ENCODE measurements at places on chromosomes 13 and 19. TPM values are rescaled to one million over a fixed set of nuclear protein-coding genes. Genes with fewer than 3 reads are reported as not detected.

GRCh38 chr13:43316946-43317353, 293.6 kb downstream of the DNAJC15 start:
- peak; percentile 15 for DNase-seq

DNA sequence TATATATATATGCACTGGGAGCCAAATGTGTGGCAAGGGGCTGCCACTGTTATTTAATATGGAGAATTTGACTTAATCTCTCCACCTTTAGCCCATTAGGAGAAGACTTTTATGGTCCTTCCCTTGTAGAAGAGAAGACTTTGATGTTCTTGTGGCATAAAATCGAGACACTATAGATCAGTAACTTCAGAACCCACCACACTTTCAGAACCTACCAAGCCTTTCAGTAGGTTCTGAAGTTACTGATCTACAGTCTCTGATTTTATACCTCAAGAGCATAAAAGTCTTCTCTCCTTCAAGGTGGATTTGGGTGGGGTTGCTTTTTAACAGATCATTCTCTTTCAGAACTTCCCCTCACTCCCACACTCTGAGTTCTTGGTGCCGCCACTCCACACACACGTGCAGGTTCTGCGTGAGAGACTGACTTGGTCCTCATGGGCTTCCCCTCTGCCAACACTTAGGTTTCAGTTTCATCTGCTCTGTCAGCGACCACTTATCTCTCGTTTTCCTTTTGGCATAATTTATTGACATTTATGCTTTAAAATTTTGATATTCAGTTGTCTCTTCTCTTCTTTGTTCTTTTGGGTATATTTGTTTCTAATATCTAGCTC, 213.4 kb upstream of the PCDH17 start:
- no peak for DNase-seq

DNA sequence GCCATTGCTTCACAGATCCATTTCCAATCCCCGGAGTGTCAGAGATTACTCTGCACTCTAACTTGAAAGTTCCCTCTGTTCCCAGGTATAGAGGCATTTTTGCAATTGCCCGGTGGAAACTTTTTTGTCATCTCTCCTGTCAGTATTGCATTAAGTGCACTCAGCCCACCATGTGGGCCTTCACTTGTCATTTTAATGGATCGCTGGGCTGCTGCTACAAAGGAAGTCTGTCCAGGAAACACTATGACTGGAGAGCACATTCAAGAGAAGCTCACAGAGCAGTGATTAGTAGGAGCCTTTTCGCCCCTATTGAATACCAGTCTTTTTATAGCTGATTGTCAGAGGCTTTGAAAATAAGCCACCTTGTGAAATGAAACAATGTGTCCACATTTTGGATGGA, 180.9 kb downstream of the B3GLCT start:
- no peak for DNase-seq

- no peak for DNase-seq
Observed at GRCh38 chr19:27746691-27747380, 1466.1 kb downstream of the UQCRFS1 start.

DNA sequence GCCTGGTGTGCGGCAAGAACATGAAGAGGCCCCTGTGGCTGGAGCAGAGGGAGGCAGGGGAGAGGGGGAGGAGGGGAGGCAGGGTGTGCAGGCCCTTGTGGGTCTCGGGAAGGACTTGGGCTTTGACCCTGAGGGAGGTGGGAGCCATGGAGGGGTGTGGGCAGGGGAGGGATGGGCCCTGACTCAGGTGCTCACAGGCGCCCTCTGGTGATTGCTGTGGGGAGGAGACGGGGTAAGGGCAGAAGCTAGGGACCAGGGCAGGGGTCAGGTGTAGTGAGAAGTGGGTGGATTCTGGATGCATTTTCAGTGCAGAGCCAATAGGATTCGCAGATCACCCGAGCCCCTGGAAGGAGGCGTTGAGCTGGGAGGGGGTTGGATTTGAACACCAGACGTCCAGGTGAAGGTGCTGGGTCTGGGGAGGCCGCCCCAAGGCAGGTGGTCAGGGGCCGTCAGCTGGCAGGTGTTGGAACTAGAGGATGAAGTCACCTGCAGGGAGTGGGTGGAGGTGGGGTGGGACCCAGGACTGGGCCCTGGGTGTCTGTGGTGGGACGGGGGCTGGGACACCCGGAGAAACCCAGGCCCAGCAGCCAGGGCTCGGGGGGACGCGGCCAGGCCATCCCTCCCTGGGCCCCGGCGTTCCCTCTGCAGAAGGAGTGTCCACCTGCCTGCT, 185.4 kb downstream of the KDM4B start:
- DNase-seq, result peak; percentile 26

GRCh38 chr19:37907735-37908455, 887 bp downstream of the SIPA1L3 start:
- no peak for DNase-seq

DNA sequence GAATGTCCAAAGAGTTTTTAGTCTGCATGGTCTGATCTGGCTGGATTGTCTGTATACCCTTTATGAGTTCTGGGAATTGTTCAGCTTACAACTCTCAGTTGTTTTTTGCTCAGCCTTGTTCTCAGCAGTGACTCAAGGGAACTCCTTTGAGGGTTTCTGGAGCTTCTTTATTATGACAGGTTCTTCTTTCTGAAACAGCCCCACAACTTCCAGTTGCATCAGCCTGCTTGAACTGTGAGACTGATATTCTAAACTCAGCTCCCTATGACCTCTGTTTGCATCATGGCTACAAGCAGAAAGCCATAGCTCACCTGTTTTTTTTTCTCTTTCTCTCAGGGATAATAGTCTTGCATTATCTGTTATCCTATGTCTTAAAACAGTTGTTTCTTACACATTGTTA, 85.0 kb downstream of the TDRD3 start:
- DNase-seq, result no peak

DNA sequence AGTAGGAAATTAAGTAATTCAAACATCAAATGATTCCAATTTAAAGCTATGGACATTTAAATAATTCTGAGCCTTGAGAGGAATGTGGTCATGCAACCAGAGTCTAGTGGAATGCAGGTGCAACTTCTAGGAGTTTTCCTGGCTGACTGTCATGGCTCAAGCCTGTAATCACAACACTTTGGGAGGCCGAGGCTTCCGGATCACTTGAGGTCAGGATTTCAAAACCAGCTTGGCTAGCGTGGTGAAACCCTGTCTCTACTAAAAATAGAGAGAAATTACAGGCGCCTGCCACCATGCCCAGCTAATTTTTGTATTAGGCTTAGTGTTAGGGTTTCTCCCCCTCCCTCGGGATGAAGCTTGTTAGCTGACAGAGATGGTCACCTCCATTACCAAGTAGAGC, 6.4 kb downstream of the ZNF808 start:
- no peak for DNase-seq

DNA sequence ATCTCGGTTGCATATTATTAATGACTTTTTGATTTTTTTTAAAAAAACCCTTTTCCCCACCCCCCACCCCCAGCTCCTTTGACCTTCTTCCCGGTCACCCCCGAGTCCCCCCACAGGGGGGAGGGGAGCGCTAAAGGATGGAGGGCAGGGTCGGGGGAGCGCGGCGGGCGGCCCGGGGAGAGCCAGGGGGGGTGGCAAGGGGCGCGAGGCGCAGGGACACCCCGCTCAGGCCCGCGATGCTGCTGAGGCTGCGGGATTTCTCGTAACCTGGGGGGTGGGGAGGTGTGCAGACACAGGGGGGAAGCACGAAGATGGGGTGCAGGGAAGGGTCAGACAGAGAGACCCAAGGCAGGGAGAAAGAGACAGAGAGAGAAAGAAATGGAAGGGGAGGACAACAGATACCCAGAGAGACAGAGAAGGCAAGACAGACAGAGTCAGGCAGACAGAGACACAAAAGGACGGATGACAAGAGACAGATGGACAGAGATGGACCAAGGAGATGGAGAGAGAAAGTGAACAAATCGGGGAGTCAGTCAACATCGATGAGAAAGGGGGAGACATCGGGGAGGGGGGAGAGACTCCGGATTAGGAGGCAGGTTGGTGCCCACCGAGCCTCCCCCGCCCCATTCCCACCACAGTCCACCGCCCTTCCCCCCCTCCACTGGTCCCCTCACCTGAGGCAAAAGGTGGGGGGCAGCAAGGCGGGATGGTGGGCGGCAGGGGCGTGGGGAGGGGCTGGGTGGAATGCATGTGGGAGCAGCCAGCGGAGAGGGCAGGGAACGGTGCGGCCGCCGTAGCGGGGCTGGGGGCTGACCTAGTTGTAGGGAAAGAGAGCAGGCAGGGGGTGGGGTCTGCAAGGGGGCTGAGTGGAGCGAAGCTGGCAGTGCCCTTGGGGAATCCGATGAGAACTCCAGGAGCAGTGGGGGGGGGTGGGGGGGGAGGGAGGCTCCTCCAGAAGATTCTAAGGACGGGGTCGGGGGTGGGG, 14.2 kb downstream of the KCNC3 start:
- DNase-seq, result no peak

- no peak for DNase-seq
Observed at GRCh38 chr13:41289463-41289881, 21.6 kb upstream of the NAA16 start.

GRCh38 chr19:35501684-35502083, 11.4 kb upstream of the KRTDAP start:
- DNase-seq, result no peak

DNA sequence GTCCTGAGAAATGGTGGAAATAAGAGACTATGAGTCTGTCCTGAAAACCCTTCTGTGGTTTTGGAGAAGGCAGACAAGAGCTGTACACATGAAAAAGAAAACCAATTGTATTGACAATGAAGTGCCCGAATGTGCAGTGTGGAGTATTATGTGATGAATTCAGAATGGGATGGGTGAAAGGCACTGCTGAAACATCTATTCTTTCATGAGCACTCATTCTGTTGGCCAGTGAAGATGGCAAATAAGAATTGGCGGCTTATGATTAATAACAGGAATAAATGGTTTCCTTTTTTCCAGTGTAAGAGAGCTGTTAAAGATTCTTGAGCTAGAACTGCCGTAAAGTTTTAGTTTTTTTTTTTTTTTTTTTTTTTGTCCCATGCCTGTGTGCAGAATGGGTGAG, 5.7 kb downstream of the POLR1D start:
- DNase-seq, result no peak

DNA sequence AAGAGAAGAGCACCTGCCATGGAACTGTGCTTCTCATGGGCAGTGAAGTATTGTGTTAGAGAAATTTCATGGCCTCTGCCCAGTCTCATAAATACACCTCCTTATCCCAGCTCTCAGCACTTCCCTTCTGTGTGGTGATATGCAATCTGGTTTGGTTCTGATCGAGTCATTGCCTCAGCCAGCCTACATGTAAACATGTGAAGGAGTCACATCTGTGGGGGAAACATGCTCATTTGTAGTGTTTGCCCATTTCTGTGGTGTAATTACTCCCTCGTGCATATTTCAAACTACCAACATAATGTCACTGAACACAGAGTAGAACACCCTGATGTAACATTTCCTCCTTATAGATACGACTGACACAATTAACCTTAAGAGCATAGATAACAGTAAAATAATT, 183.0 kb downstream of the DCT start:
- no peak for DNase-seq

- DNase-seq, result no peak
Observed at GRCh38 chr13:74278901-74279300, 144.7 kb upstream of the KLF12 start.

DNA sequence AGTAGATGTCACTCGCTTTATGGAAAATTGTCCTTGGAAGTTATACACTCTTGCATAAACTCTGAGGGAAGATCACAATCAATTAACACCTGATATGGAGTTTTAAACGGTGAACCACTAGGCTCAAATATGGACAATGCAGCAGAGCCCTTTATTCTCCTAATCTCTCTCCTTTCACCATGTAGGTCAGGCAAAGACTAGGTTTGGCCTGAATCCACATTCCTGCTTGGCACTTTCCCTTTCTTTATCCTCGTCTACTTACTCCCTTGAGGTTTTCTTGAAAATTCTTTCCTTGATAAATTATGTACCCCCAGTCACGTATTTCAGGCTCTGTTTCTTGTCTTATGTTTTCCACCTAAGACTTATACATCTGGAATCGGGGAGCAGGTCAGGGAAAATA, 751.7 kb downstream of the DACH1 start:
- DNase-seq, result no peak

- peak; percentile 8 for DNase-seq
Observed at GRCh38 chr13:109602356-109602755, 184.0 kb downstream of the IRS2 start.

DNA sequence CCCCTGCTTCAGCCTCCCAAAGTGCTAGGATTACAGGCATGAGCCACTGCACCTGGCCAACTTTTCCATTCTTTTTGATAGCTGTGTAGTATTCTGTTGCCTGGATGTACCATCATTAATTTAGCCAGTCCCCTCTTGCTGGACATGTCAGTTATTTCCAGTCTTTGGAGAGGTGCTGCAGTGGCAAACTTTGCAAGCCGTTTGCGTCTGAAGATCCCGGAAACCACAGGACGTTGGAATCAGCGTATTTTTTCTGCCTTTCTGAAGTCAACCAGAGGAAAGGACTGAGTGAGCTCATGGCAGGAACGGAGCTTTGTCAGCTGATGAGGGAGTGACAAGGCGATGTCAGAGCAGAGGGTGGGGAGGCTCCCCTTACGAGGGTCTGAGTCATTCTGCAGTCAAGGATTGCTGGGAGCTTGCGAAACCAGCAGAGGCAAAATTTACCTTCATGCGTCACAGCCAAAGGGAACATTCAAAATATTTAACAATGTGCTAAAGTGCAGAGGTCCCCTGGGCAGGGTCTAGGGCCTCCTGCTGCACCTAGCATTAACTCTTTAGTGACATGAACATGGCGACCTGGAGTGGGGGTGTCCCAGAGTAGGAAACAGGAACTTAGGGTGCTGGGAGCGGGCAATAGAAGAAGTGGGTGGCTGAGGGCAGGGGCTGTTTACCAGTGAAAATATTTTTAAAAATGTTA, 5.6 kb downstream of the C5AR1 start:
- peak; percentile 91 for DNase-seq

- peak; percentile 15 for DNase-seq
Observed at GRCh38 chr13:86020351-86021002, 221.3 kb upstream of the SLITRK6 start.

GRCh38 chr13:28548872-28549271, 53.9 kb upstream of the FLT1 start:
- no peak for DNase-seq

- no peak for DNase-seq
Observed at GRCh38 chr13:24196593-24197197, 36.2 kb downstream of the SPATA13 start.

GRCh38 chr19:347946-348861, 3.6 kb upstream of the MIER2 start:
- DNase-seq, result peak; percentile 65

- no peak for DNase-seq
Observed at GRCh38 chr19:45761714-45762113, 7.3 kb downstream of the SIX5 start.

SIGLEC9 gene
- total RNA-seq, result 0.43 TPM

TMEM255B gene
- total RNA-seq, result 2.3 TPM

COL5A3 gene
- total RNA-seq, result 0.22 TPM

OR1I1 gene
- total RNA-seq, result not detected

GPC5 gene
- not detected for total RNA-seq

SLC25A42 gene
- 5.0 TPM for total RNA-seq

OR7C1 gene
- not detected for total RNA-seq

NCLN gene
- total RNA-seq, result 74.6 TPM

C3 gene
- 1.9 TPM for total RNA-seq

ZIK1 gene
- not detected for total RNA-seq

MBD3L3 gene
- total RNA-seq, result not detected

CBLC gene
- not detected for total RNA-seq

WDR88 gene
- total RNA-seq, result not detected

All from A172 (cell line).